ENCODE measurements at places on chromosomes 6 and 20.
A peak's percentile ranks its signal among the peaks of the same experiment; 100 is the strongest.

- DNase-seq = no peak
Observed at GRCh38 chr6:143015300-143015706, 45.4 kb upstream of the AIG1 start.

DNA sequence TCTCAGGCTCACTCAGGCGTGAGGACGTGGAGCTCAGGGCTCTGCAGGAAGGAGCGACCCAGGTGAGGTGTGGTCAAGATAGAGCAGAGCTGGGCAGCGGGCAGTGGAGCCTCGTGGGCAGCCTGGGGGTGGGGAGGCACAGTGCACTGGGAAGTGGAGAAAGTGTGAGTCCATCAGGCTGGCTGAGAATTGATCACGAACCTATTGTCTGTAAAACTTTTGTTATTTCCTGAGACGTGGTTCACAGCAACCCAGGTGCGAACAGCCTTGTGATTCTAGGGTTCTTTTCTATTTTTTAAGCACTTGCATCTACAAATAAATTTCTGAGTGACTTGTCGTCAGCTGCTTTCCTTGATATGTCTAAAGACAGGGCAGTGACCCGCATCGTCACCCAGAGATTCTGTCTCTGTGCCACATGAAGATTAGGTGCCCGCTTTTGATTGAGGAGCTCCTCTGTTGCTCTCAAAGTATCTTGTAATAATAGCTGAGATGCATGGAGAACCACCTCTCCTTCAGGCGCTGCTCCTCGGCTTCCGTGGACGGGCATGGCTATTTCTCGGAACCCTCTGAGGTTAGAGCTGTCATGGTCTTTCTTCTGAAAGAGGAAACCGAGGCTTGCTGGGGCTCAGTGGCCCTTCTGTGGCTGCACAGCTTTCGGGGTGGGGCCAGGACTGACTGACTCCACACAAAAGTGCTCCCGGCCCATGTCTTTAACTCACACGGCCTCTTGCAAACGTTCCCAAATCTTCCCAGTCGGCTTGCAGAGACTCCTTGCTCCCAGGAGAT lies 662 bp upstream of the CCR6 start:
- no peak for DNase-seq

DNA sequence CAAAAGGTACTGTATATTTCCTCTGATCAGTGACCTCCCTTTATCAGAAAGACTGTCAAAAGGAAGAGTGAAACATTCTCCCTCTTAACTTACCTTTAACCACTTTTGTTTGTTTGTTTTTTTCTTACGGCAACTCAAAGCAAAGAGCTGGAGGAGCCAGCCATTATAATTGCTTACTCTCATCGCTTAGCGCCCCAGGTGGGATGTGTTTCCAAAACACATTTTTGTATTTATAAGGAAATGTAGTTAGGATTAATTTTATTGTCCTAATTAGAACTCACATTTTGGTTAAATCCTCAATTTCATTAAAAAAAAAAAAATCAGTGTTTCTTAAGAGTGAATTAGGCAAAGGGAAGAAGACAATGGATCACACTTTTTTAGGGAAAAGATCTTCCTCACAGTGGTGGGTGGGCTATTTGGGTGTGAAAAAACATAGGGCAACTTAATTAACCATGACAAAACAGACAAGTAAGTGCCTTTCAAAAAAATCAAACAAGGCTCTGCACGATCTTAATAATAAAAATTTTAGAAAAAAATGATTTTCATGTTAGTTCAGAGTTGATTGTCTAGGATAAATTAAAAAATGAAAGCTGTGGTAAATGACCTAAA lies 1.2 kb upstream of the PHACTR2 start:
- no peak for DNase-seq

GRCh38 chr6:158717341-158718330 lies 67.8 kb downstream of the SYTL3 start:
- DNase-seq = no peak

GRCh38 chr20:21389368-21389767 lies 8.0 kb downstream of the NKX2-4 start:
- no peak for DNase-seq

DNA sequence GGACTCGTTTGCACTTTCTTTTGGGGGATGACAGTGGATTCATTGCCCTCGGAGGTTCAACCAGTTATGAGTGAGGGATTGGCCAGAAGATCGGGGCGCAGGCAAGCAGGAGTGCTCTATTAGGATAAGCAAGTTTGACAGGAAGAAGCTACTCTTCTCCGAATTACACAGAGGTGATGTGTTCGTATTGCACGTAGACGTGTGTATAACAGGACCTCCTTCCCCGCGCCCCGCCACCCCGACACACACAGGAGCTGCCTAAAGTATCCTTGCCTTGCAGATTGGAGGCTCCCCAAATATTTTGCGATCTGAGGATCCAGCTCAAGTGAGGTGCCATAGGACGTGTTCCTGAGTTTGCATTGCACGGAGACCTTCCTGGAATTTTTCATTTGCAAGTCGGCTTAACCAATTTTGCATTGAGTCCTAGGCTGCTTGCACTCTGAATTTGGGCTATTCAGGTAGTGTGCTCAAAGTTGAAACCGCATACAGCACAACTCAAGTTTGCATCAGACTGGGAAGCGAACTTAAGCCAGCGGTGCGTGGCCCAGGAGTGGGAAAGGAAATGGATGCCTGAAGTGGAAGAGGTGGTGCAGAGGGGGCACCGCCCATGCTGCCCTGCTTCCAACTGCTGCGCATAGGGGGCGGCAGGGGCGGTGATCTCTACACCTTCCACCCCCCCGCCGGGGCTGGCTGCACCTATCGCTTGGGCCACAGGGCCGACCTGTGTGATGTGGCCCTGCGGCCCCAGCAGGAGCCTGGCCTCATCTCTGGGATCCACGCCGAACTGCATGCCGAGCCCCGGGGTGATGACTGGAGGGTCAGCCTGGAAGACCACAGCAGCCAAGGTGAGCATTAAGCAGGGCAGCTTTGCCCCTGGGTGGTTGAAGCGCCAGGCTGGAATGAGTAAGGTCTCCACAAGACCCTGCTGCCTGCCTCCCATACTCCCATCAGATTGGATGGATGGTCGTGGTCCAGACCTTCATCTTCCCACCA lies 770 bp downstream of the TCF19 start:
- DNase-seq = no peak

- DNase-seq = no peak
Observed at GRCh38 chr20:5095931-5096330, 23.8 kb downstream of the PCNA start.

- no peak for DNase-seq
Observed at GRCh38 chr6:132298344-132298949, 102.8 kb downstream of the MOXD1 start.

DNA sequence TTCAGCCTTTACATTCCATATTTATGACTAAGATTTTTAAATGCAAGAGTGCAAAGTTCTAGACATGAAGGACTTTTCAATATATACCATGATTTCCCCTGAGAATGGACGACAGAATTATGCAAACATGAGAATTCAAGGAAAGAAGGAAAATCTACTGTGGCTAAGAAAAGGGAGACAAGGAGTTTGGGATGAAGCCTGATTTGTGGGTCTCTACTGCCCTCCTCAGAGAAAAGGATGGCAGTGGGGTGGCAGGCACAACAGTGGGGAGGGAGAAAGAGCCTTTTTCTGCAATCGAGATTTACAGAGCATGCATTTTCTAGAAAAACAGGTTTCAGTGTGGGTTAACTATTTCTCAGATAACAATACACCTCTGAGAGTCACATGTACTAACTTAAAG lies 466.9 kb upstream of the NRSN1 start:
- peak; percentile 36 for DNase-seq

DNA sequence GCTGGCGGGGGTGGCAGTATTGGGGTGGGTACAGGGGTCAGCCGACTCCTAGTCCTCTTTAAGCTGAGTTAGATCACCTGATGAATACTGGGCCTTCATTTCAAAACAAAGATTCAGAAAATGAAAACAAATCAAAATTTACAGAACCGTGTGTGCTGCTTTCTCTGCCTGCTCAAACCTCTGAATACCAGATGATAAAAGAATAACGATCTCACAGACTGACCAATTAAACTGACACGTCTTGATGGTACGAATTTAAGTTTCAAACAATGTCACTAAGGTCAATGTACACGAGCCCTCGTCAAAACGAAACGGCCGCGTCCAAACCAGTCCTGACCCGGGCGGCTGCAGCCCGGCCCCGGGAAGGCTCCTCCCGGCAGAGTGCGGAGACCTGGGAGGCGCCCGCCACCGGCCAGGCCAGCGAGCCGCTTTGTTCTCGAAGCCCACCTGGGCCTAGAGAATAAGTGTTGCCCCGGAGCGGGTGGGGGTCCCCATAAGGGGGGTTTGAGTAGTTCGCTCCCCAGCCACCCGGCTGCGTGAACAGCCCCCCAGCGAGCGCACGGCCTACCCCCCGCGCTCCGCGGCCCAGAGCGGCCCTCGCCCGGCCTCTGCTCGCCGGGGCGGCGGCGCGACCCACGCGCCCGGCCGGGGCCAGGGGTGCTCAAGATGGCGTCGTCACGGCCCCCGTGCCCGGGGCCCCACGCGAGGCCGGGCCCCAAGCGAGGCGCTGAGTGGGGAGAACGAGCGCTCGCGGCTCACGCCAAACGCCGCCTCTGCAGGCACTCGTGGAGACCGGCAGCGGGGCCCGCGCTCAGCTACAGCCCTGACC lies 728 bp downstream of the PSMA7 start:
- no peak for DNase-seq

DNA sequence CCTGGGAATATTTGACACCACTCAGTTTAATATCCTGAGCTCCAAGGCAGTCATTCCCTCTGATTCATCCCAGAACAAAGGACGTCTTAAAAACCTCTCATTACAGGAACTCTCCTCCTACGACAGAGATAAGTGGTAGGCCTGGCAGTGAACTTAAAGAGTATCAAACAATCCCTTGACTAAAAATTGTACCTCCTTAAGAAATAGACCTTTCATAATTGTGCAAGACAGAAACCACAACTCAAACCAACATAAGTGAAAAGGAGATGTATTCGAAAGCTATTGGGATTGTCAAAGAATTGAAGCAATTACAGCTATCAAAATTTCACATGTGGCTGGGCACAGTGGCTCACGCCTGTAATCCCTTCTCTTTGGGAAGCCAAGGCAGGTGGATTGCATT lies 19.1 kb upstream of the BNIP5 start:
- no peak for DNase-seq

DNA sequence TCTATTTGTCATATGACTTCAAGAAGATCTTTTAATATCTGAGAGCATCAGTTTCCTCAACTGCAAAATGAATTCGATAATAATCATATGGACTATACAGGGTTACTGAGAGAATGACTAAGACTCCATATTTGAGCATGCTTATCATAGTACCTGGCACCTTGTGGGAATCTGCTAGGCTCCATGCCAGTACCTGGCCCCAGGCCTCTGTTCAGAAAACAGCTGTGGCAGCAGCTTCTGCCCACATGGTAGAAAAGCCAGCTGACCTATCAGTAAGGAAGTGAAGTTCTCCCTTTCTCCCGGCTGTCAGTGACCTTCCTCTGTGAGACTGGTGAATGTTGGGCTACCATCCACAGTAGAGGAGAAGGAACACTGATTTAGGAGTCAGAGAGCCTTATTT lies 574.9 kb upstream of the CHD6 start:
- DNase-seq = no peak

DNA sequence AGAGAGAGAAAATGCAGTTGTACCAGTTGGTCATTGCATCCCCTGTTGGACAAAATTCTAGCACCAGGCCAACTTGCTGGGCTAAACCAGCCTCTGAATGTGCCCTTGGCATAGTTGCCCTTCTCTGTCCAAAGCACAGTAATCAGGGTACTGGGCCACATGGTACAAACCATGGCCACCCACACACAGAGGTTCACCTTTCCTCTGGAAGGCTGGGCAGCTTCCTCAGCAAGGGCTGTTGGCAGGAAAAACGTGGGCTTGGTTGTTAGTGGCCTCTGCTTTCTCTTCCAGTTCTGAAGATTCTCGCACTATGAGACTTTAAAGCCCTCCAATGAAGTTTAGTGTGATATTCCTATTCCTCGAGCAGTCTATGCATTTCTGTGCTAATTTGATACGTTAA lies 706 bp downstream of the DDO start:
- no peak for DNase-seq

DNA sequence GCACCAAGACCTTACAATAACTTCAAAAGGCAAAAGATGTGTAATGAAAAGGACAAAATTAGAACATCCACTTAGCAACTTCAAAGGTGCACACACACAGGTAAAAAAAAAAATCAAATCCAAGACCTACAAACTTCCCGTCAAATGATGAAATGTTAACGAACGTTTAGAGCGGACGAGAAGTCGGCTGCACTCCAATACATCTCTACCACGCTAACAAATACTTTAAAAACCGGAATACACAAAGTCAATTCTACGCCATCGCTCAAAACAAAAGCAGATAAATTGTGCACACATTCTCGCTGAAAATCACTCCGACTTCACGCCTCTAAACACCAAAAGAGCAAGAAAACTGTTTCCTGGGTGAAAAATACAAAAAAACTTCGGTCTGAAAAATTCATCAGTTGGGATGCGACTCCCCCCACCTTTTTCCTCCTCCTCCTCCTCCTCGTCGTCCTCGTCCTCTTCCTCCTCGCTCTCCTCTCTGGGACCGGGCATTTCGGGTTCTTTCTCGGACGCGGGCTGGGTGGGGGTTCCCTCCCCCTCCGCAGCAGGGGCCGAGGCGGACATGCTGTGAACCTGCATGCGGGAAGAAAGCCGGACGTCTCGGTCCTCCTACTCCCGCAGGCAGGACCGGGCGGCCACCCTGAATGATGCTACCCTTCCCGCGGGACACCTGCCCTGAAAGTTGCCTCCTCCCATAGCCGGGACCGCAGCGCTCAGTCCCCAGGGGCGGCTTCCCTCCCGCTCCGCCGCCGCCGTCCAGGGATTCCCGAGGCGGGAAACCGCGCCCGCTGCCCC lies 712 bp downstream of the DEK start:
- peak; percentile 32 for DNase-seq

DNA sequence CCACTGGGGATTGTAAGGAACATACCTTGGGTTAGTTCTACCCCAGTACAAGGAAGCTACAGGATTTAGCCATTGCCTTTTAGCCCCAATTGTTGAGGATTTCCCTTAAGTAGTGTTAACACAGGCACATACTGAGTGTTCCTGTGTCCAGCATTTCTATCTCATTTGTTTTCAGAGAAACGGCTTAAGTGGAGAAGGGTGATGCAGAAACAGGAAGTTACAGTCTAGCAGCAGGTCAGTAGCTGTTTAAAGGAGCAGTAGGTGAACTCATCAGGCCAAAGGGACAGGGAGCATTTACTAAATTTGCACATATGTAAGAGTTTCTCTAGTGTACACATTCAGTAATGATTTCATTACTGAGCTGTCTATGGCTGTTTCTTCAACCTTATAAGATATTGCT lies 644.2 kb upstream of the GJE1 start:
- DNase-seq = no peak
